ENCODE measurements at places on chromosomes 6 and 20. TPM values are rescaled to one million over a fixed set of nuclear protein-coding genes. Genes with fewer than 3 reads are reported as not detected.

Gene DEFB132
- not detected for total RNA-seq

DNA sequence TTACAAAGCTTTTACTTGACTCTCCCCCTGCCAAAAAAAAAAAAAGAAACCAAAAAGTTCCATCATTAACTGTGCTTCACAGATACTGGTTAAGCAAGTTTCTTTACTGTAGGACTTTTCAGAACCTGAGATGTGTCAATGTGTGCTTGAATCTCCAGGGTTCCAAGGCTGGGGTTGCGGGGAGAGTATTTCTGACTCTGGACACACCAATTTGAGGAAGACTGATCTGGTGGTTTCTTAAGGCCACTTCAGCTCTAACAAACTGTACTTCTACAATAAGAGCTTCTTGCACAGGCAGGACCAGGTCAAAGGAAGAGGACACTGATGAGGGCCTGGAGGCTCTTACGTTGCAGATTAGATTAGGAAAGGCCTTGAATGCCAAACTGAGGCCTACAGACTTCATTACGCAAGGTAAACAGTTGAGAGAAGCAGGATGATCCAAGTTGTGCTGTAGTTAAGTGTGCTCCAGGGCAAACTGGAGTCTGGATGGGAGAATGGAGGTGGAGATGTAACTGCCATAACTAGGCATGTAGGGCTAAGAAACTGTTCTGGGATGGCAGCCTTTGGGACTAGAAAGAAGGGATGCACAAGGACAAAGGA lies 24.4 kb downstream of the COMMD7 start:
- no peaks in the 10 kb centered on the region for H3K4me1 ChIP-seq
- H3K27ac ChIP-seq: no peak overlapping the region
- H3K36me3 ChIP-seq: no peaks in the 10 kb centered on the region
- no peaks in the 10 kb centered on the region for H3K27me3 ChIP-seq
- no peak overlapping the region for H3K4me3 ChIP-seq
- no peak for DNase-seq

DNA sequence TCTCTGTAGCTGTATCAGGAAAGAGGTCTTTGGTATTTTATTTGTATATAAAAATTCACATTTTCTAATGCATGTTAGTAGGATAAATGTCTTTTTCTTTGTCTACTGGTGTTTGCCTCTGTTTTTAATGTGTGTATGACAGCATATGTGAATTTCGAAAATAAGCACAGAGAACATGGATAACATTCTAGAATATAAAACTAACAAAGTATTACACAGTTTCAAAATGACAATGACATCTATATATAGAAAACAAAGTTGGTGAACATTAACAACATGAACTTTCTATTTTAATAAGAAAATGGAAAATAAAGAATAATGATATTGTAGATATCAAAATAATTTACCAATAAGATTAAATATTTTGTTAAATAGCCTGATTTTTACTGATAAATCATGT lies 608.0 kb downstream of the COL12A1 start:
- no peak overlapping the region for H3K27ac ChIP-seq
- no peaks in the 10 kb centered on the region for H3K27me3 ChIP-seq
- DNase-seq: no peak

Gene AFDN
- total RNA-seq: 302 TPM

Gene RUNX2
- 2.6 TPM for total RNA-seq

DNA sequence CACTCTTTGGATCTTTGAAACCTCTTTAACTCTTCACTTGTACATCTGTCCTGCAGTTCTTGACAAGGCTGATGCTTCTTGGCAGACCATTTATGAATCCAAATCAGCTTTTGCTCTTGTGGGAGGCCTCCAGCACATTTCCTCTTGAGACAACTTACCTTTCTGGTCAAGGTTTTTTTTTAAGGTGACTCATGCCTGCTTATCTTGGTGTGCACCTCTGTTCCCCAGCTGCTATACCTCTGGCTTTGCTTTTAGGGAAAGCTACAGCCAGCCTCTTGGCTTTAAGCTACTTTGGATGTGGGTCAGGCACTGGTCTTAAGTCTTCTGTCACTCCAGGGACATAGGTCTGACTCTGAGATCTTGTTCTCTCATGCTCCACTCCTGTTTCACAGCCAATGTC lies 106.5 kb downstream of the PHF3 start:
- H3K4me3 ChIP-seq: no peak overlapping the region
- H3K27ac ChIP-seq: no peak overlapping the region
- no peak for DNase-seq
- H3K4me1 ChIP-seq: no peaks in the 10 kb centered on the region

- no peak overlapping the region for H3K4me3 ChIP-seq
- no peaks in the 10 kb centered on the region for H3K36me3 ChIP-seq
- no peak for DNase-seq
- H3K27ac ChIP-seq: no peak overlapping the region
Measured at GRCh38 chr6:61640463-61640862, 645.6 kb downstream of the KHDRBS2 start.

Gene SIRPB2
- not detected for total RNA-seq

- no peak for DNase-seq
- H3K4me1 ChIP-seq: no peaks in the 10 kb centered on the region
- H3K27ac ChIP-seq: no peak overlapping the region
- no peaks in the 10 kb centered on the region for H3K27me3 ChIP-seq
- H3K4me3 ChIP-seq: no peak overlapping the region
- no peaks in the 10 kb centered on the region for H3K36me3 ChIP-seq
Measured at GRCh38 chr6:67680297-67680932, 954.7 kb upstream of the ADGRB3 start.

Gene KCNS1
- total RNA-seq: not detected

DNA sequence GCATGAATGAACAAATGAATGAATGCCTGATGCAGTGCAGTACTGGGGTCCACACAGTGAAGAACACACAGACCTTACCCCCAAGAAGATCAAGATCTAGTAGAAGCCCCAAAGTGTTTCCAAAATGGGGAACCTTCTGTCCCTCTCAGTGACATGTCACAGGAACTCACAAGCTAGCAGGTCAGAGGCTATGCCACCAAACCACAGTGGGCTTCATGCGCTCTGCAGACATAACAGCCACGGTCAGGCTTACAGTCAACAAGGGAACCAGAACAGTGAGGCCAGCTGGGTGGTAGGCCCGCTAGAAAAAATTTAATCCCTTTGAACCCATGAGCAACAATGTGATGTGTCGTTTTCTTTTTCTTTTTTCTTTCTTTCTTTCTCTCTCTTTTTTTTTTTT lies 20.2 kb upstream of the ARFGEF2 start:
- H3K27me3 ChIP-seq: no peaks in the 10 kb centered on the region
- DNase-seq: no peak
- H3K27ac ChIP-seq: no peak overlapping the region
- no peaks in the 10 kb centered on the region for H3K36me3 ChIP-seq

DNA sequence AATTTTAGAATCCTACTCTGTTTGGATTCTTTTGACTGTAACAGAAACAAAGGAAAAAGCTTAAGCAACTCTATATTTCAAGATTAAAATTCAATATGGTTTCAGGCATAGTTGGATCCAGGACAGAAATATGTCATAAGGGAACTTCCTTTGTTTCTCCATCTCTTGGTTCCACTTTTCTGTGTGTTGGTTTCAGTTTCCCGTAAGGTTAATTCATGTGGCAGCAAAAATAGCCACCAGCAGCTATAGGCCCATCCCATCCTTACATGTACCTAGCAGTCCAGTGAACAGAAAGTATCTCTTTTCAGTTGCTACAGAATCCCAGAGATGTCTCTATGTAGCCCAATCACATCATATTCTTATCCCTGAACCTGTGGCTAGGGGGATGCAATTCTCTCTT lies 8.8 kb upstream of the FAM8A1 start:
- H3K4me3 ChIP-seq: no peak overlapping the region
- DNase-seq: no peak
- H3K27me3 ChIP-seq: no peaks in the 10 kb centered on the region
- no peak overlapping the region for H3K27ac ChIP-seq
- H3K36me3 ChIP-seq: no peaks in the 10 kb centered on the region
- no peaks in the 10 kb centered on the region for H3K4me1 ChIP-seq

GRCh38 chr20:15634102-15634501 lies 939.1 kb downstream of the KIF16B start:
- no peaks in the 10 kb centered on the region for H3K4me1 ChIP-seq
- H3K27me3 ChIP-seq: no peaks in the 10 kb centered on the region
- DNase-seq: no peak
- no peak overlapping the region for H3K4me3 ChIP-seq
- no peaks in the 10 kb centered on the region for H3K36me3 ChIP-seq

Gene DDO
- total RNA-seq: 9.8 TPM

GRCh38 chr6:40350747-40351217 lies 236.4 kb downstream of the LRFN2 start:
- H3K27ac ChIP-seq: no peak overlapping the region
- no peaks in the 10 kb centered on the region for H3K36me3 ChIP-seq
- no peak overlapping the region for H3K4me3 ChIP-seq
- DNase-seq: no peak
- no peaks in the 10 kb centered on the region for H3K4me1 ChIP-seq
- H3K27me3 ChIP-seq: no peaks in the 10 kb centered on the region

- no peak for DNase-seq
- H3K27ac ChIP-seq: no peak overlapping the region
- no peaks in the 10 kb centered on the region for H3K36me3 ChIP-seq
- H3K4me3 ChIP-seq: no peak overlapping the region
- H3K27me3 ChIP-seq: no peaks in the 10 kb centered on the region
Measured at GRCh38 chr6:108630050-108630714, 69.5 kb downstream of the FOXO3 start.

GRCh38 chr20:50278684-50279531 lies 88.3 kb downstream of the CEBPB start:
- H3K4me1 ChIP-seq: no peaks in the 10 kb centered on the region
- H3K36me3 ChIP-seq: no peaks in the 10 kb centered on the region
- no peaks in the 10 kb centered on the region for H3K27me3 ChIP-seq
- H3K27ac ChIP-seq: no peak overlapping the region
